ELF-1 (cell line): ENCODE measurements at places on chromosomes 6 and 20.

DNA sequence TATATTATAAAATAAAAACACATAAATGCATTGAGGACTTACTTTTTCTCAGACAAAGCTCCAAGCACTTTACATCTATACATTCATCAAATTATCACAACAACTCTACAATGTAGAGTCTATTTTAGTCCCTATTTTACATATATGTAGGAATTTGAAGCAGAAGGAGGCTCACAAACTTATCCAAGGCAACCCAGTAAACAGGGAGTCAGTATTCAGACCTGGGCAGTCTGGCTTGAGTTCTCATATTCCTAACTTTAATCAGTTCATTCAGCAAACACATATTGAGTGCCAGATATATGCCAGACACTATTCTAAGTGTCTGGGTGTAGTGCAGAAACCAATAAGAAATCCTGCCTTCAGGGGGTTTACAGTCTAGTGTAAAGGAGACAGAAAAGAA lies 129.2 kb downstream of the C6orf58 start:
- DNase-seq = no peak

DNA sequence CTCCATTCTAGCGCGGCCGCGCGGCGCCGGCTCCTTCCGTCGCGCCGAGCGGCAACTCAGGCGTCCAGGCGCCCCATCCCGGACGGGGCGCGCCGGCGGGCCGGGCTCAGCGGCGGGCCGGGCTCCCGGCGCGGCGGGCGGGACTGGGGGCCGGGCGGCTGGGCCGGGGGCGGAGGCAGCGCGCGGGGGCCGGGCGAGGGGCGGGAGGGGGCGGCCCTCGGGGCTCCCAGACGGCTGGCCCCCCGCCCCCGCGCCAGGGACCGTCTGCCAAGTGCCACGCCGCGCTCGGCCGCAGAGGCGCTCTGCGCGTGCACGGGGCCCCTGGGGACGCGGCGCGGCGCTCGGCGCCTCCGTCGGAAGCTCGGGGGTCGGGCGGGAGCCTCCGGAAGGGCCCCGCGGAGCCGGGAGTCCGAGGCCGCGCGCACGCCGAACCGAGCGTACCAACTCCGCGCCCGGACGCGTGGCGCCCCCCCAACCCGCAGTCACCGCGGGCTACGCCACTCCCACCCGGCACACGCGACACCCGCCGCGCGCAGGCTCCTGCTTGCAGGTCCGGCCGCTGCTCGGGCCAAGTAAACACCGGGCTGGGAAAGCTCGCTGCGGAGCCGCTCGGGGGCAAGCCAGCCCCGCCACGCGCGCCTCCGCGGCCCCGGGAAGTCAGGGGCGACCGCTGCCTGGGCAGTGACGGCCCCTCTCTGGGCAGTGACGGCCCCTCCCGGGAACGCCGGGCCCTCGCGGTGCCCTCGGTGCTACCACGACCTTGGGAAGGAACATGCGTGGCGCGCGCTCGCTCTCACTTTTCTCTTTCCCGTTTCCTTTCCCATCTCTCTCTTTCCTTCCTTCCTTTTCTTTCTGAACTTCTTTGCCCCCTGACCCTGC lies at the start of gene PREX1:
TSS of gene PREX1 (minus strand) at position 145 of the 879 bp plus-strand sequence. CDS start at position 6, 139 bp downstream.
- peak; percentile 70 for DNase-seq

DNA sequence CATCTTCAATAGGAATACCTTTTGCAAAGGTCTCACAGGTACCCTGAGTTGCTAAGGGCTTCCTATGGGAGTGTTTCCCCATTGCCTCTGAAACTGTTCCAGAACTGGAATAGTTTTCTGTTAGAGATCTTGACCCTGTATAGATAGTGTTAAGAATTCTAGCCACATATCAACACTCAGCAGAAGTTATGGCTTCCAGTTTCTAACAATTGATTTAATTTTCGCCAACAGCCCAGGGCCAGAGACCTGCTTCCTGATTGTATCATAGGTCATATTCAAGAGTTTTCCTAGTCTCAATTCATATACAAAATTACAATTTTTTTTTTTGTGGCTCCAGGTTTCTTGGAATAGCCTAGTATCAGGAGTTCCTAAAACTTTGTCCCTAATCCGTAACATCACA lies 61.0 kb downstream of the PXDC1 start:
- DNase-seq = no peak

DNA sequence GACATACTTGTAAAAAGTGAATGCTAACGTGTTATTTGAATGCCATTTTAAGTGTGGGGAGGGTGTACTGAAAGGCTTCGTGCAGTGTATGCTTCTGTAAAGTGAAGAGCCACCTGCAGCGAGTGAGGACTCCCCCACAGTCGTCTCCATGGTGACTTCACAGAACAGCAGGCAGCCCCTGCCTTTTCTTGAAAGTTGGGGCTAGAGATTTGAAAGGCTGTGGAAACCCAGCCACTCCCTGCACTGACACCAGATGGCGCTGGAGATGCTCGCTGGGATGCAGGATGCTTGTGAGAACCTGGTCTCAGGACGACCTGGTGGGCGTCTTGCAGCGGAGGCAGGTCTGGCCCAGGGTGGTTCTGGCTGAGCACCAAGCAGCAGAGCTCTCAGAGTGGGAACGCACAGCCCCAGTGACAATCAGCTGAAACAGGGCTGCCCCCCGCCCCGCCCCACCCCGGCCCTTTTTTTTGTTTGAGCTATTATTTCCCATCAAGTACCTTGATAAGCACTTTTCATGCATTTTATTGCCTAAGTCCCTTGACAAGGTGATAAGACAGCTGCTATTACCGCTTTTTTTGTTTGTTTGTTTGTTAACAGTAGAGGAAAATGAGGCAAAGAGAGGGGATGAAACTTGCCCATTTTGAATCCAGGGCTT lies 150.3 kb downstream of the SYCP2 start:
- DNase-seq = peak; percentile 90

DNA sequence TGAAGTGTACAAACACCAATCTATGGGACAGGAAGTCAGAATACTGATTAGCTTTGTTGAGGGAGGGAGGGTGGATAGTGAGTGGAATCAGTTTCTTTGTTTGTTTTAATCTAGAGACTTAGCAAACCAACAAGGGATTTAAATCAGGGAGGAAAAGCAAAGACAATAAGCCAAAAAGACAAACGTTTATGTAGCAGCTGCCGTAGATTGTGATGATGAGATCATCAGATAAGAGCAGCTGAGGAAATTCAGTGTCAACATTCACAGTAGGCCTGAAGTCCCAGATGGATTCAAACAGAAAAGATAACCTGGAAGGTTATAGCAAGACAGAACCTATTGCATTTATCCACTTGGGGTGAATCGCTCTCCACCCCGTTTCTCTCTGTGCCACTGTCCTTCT lies 104.9 kb upstream of the SYNDIG1 start:
- DNase-seq = no peak

- no peak for DNase-seq
These were observed 85.1 kb upstream of the ESR1 start for GRCh38 chr6:151722342-151722741.

DNA sequence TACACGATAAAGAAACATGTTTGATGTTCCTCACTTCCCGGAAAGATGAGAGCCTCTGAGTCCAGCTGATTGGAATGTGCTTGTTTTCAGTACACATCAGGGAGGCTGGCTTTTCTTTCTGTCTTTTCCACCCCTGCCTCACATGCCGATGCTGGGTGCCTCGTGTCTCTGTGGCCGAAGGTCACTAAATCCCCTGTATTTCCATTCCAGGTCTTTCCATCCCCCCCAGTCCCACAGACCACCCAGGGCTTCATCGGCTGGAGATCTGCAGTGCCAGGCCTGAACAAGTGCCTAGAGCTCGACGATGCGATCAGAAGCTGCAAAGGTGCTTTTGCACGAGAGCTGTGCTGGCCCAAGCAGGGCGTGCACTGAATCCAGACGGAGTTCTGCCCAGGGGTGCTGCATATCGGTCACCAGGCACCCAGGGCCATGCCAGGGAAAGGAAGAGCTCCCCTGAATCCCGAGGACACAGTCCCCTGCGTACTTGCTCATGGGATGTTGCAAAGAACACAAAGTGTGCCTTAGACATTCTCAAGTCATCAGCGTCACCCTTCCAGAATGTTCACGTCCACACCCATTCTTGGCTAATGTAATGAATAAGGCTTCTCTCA lies 67.9 kb downstream of the ANKRD60 start:
- no peak for DNase-seq

DNA sequence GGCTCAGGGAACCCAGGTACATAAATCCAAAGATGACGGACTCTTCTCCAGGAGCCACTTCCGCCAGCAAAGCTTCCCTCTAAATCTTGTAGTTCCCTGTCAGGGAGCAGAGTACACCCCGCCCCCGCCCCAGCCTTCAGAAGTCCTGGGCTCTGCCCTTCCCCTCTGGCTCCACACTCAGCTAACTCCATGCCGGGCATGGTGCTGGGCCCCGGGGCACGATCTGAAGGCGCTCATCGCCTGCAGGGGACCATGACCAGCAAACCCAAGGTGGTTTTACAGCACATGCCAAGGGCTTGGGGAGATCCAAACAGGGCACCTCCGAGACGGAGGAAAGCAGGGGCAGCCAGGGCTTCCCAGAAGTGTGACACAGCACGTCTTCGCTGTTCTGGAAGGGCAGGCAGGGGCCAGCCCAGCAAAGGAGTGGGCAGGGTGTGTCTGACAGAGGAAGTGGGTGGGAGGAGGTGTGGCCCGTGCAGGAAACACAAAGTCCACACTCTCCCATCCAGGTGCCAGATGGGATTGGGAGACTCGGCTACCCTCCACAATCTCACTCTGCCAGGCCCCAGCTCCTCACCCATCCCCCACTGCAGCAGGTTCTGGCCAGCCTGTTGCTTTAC lies 41.6 kb upstream of the SLC22A2 start:
- no peak for DNase-seq

DNA sequence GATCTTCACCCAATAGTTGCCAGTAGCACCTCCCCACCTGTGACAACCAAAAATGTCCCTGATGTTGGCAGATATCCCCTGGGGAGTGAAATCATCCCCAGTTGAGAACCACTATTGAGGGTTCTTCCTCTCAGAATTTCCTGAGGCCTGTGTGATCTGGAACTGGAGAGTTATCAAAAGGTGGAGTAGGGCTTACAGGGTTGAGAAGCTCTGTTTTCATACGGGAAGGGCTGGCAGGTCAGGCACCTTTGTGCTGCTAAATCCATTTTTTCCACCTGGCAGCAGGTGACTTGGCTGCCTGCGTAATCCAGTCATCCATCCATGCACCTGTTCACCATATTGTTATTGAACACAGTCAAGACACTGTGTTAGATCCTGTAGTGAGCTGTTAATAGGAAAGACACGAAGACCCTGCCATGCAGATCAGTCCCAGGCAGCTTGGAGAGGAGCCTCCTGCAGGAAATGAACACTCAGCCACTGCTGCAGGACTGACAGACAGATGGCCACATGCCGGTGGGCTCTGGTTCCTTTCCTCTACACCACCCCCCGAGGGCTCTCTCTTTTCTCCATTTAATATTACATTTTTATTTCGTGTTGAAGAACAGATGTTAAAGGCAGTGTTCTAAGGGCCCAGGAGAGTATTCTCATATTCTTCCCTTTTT lies 5.4 kb downstream of the DUSP22 start:
- DNase-seq = no peak

- DNase-seq = no peak
These were observed 36.1 kb downstream of the DSE start for GRCh38 chr6:116406678-116407345.

DNA sequence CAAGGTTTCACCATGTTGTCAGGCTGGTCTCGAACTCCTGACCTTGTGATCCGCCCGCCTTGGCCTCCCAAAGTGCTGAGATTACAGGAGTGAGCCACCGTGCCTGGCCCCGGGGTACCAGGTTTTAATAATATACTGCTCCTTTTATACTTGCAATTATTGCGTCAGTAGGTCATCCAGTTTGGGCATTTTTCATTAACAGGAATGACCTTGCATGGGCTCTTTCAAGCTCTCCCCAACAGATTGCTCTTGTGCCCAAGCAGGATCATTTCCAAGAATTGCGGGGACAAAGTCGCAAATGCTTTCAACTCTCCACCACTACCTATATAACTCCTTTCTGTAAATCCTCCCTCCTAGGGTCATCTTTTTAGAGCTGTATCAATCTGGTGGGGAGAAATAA lies 23.8 kb downstream of the STK38 start:
- no peak for DNase-seq

DNA sequence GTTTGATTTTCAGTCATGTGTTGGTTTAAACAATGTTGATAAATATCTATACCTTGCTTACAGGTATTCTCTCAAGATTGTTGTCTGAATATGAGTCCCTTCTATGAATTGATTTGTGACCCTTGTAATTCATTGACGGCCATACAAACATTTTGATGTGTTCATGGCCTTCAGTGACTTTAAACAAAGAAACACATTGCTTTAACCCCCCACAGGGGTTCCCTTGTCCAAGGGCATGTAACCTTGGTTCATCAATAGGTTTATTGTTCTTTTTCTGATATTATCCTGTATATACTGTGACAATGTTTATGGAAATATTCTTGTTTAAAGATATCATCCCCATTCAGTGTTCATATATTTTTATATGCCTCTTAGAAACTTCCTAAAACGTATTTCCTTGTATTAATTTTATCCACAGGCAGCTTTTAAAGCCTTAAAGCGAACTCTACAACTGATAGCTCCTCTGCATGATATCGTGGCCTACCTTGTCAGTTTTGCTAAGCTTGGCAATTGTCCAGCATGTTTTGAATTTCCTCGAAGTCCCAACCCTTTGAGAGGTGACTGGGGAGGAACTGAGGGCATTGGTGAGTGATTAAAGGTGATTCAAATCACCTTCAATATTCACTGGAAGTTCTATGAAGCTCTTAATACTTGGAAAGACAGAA lies 87.0 kb downstream of the CD164 start:
- no peak for DNase-seq

DNA sequence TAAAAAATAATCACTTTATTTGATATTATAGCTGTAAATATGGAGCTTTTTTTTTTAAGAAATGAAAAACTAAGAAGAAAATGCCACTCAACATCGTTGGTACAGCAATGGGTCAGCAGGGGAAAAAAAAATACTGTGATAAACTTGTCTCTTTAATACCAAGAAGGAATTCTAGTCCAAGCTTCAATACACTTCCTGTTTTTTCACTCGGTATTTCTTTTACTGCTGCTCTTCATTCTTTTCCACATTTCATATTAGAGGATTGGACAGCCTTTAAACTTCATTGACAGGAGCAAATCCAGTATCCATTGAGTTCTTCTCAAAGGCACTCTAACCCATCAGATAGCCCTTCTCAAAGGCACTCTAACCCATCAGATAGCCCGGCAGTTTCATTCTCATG lies 22.2 kb upstream of the EZR start:
- no peak for DNase-seq

DNA sequence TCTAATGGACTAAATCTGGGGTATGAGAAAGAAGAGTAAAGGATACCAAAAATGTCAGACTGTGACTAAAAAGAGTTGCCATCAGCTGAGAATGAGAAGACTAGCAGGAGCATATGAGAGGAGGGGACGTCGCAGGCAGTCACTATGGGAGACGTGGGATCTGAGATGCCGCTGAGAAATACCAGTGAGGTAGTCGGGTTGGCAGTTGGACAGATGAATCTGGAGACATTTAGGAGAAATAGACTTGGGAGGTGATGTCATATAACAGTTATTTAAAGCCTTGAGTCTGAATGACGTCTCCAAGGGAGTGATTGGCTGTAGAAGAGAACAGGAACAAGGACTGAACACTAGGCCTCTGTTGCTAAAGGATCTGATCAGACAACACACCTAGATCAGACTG lies 51.5 kb upstream of the TRIM26 start:
- DNase-seq = no peak
